ENCODE measurements at places on chromosomes 5 and 9. TPM values are rescaled to one million over a fixed set of nuclear protein-coding genes. Genes with fewer than 3 reads are reported as not detected.

DNA sequence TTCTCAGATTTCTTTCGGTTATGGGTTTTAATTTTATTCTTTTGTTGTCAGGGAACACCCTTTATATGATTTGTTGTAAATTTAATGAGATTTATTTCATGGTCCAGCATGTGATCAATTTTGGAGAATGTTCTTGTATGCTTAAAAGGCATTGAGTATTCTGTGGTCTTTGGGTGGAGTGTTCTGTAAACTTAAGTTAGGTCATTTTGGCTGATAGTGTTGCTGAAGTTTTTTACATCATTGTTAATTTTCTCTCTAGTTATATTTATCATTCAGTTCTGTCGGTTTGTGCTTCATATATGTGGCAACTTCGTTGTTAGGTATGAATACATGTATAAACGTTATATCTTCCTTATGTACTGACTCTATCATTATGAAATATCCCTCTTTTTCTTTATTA, 55.5 kb downstream of the NIPBL start:
- no peak for DNase-seq
- H3K27me3 ChIP-seq = peaks cover 2% of the 10 kb centered on the region
- H3K27ac ChIP-seq = no peak overlapping the region
- H3K4me1 ChIP-seq = peaks cover 23% of the 10 kb centered on the region

DNA sequence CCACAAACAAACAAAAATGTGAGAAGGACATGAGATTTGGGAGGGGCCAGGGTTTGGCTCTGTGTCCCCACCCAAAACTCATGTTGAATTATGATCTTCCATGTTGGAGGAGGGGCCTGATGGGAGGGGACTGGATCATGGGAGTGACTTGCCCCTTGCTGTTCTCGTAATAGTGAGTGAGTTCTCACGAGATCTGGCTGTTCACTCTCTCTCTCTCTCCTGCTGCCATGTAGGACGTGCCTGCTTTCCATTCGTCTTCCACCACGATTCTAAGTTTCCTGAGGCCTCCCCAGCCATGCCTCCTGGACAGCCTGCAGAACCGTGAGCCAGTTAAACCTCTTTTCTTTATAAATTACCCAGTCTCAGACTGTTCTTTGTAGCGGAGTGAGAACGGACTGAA, 118.7 kb downstream of the RXRA start:
- H3K27ac ChIP-seq = no peak overlapping the region
- DNase-seq = no peak
- no peaks in the 10 kb centered on the region for H3K4me1 ChIP-seq
- H3K4me3 ChIP-seq = no peak overlapping the region

DNA sequence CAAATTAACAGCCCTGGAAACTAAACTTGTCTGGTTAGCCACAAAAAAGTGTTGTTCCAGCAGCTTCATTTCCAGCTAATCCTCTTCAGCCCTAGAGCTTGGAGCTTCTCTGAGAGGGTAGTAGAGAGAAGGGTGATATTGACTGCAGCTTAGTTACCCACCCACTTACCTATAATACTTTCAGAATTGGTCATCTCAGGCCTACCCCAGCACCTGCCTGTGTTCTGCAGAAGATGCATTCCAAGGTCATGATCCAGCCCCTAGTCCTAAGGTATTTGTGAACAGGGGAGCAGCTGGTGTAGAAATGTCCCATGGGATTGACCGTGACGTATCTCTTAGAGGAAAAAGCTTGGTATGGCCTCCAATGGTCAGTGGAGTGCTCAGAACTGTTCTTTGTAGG, 289.0 kb downstream of the NR3C1 start:
- DNase-seq = no peak
- H3K4me1 ChIP-seq = peaks cover 45% of the 10 kb centered on the region
- H3K36me3 ChIP-seq = peaks cover 11% of the 10 kb centered on the region
- H3K27me3 ChIP-seq = no peaks in the 10 kb centered on the region
- no peak overlapping the region for H3K4me3 ChIP-seq

- H3K36me3 ChIP-seq = no peaks in the 10 kb centered on the region
- H3K4me1 ChIP-seq = no peaks in the 10 kb centered on the region
- H3K4me3 ChIP-seq = no peak overlapping the region
- no peak overlapping the region for H3K27ac ChIP-seq
- DNase-seq = no peak
Observed at GRCh38 chr5:118459490-118459889, 528.9 kb downstream of the DTWD2 start.

DNA sequence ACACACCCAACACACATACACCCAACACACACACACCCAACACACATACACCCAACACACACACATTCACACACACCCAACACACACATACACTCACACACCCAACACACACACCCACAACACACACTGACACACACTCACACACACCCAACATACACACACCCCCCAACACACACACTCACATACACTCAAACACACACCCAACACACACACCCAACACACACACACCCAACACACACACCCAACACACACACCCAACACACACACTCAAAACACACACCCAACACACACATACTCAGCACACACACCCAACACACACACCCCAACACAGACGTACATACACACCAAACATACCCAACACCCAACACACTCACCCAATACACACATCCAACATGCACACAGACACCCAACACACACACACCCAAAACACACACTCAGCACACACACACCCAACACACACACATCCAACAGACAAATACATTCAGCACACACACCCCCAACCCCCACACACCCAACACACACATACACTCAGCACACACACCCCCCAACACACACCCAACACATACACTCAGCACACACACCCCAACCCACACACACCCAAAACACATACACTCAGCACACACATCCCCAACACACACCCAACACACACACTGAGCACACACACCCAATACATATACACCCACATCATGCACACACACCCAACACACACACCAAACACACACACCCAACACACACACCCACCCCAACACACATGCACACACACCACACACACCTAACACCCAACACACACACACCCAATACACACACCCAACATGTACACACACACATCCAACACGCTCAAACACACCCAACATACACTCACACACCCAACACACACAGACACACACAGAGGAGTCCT, 479.5 kb upstream of the DAP start:
- H3K36me3 ChIP-seq = no peaks in the 10 kb centered on the region
- no peak for DNase-seq
- H3K4me3 ChIP-seq = no peak overlapping the region
- H3K27me3 ChIP-seq = no peaks in the 10 kb centered on the region
- no peak overlapping the region for H3K27ac ChIP-seq

DNA sequence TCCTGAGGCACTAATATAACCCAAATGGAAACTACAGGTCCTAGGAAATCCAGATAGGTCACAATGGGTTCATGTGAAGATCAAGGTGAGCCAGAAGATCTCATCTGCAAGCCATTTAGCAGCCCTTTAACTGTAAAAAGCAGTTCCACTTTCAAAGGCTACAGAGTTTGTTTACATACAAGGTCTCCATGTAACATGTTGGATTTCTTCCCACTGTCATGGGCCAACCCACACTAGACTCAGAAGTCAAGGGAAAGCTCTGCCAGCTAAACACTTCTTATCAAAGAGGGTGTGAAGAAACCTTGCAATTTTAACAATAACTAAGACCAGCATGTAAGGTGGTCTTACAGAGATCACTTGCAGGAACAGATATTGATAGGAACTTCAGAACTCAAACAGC, 3.8 kb upstream of the CTNNAL1 start:
- no peak overlapping the region for H3K4me3 ChIP-seq
- H3K4me1 ChIP-seq = peaks cover 13% of the 10 kb centered on the region
- DNase-seq = no peak
- no peaks in the 10 kb centered on the region for H3K27me3 ChIP-seq

GRCh38 chr5:34598177-34598794, 57.8 kb upstream of the RAI14 start:
- H3K27ac ChIP-seq = no peak overlapping the region
- no peaks in the 10 kb centered on the region for H3K4me1 ChIP-seq
- no peak for DNase-seq
- H3K36me3 ChIP-seq = no peaks in the 10 kb centered on the region
- H3K27me3 ChIP-seq = peaks cover 2% of the 10 kb centered on the region

DNA sequence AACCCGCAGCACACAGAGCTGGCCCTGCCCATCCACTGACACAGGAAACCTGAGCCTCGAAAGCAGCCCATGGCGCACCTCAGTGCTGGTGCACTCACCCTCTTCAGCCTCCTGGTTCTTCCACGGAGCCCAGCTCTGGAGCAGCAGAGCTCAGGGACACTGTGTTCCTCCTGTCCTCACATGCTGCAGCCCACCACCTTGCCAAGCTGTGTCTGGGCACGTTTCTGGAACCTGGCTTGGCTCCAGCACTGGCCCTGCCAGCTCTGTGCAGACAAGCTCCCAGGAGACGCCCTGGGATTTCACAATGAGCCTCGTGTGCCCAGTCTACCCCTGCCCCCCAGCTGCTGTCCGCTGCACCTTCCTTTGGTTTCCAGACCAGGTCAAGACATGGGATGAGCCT, 119.5 kb downstream of the SYK start:
- peaks cover 11% of the 10 kb centered on the region for H3K27me3 ChIP-seq
- no peaks in the 10 kb centered on the region for H3K4me1 ChIP-seq
- H3K36me3 ChIP-seq = no peaks in the 10 kb centered on the region
- DNase-seq = no peak

GRCh38 chr5:146862641-146863040, 15.9 kb downstream of the PPP2R2B start:
- peaks cover 4% of the 10 kb centered on the region for H3K27me3 ChIP-seq
- no peak for DNase-seq
- H3K27ac ChIP-seq = no peak overlapping the region

- no peak overlapping the region for H3K4me3 ChIP-seq
- DNase-seq = no peak
- peaks cover 4% of the 10 kb centered on the region for H3K27me3 ChIP-seq
- H3K27ac ChIP-seq = no peak overlapping the region
- no peaks in the 10 kb centered on the region for H3K4me1 ChIP-seq
- H3K36me3 ChIP-seq = no peaks in the 10 kb centered on the region
Observed at GRCh38 chr5:133735346-133735745, 123.0 kb upstream of the FSTL4 start.

- H3K4me1 ChIP-seq = peaks cover 16% of the 10 kb centered on the region
- peaks cover 47% of the 10 kb centered on the region for H3K27me3 ChIP-seq
- H3K36me3 ChIP-seq = no peaks in the 10 kb centered on the region
- H3K27ac ChIP-seq = no peak overlapping the region
- DNase-seq = no peak
Observed at GRCh38 chr5:78649211-78649695, 681 bp upstream of the LHFPL2 start.

GRCh38 chr5:154541553-154541952, 63.5 kb upstream of the HAND1 start:
- H3K36me3 ChIP-seq = no peaks in the 10 kb centered on the region
- no peaks in the 10 kb centered on the region for H3K4me1 ChIP-seq
- no peak overlapping the region for H3K27ac ChIP-seq

CDH12 gene
- not detected for total RNA-seq

TSLP gene
- total RNA-seq = 0.47 TPM

C5orf22 gene
- total RNA-seq = 30.1 TPM

CA9 gene
- total RNA-seq = not detected
